Mesangial cell (primary cell): ENCODE measurements at places on chromosomes 4 and X. TPM values are rescaled to one million over a fixed set of nuclear protein-coding genes. Genes with fewer than 3 reads are reported as not detected.

RAB33A gene
- total RNA-seq, result 0.98 and 1.8 TPM in 2 replicates

SRPX2 gene
- total RNA-seq, result 1.8 and 7.1 TPM in 2 replicates

MAGED1 gene
- total RNA-seq, result 180 and 247 TPM in 2 replicates

BCORL1 gene
- total RNA-seq, result 3.6 and 6.2 TPM in 2 replicates

GPR50 gene
- not detected in 2 replicates for total RNA-seq

ABCB7 gene
- 21.3 and 35.0 TPM in 2 replicates for total RNA-seq

SYTL5 gene
- 0.13 and 0.16 TPM in 2 replicates for total RNA-seq

AWAT2 gene
- not detected in 2 replicates for total RNA-seq

SRPK3 gene
- total RNA-seq, result 1.9 TPM in 1 of 2 replicates, not detected in the other

PDZD4 gene
- under 0.01 and 0.13 TPM in 2 replicates for total RNA-seq

NUDT6 gene
- 8.2 and 10.4 TPM in 2 replicates for total RNA-seq

RBM47 gene
- 9.9 and 79.0 TPM in 2 replicates for total RNA-seq

RADX gene
- 0.65 and 0.76 TPM in 2 replicates for total RNA-seq

PWWP3B gene
- 0.33 and 1.0 TPM in 2 replicates for total RNA-seq

PLRG1 gene
- total RNA-seq, result 47.4 and 56.2 TPM in 2 replicates
